ENCODE measurements at places on chromosomes 4 and X.

DNA sequence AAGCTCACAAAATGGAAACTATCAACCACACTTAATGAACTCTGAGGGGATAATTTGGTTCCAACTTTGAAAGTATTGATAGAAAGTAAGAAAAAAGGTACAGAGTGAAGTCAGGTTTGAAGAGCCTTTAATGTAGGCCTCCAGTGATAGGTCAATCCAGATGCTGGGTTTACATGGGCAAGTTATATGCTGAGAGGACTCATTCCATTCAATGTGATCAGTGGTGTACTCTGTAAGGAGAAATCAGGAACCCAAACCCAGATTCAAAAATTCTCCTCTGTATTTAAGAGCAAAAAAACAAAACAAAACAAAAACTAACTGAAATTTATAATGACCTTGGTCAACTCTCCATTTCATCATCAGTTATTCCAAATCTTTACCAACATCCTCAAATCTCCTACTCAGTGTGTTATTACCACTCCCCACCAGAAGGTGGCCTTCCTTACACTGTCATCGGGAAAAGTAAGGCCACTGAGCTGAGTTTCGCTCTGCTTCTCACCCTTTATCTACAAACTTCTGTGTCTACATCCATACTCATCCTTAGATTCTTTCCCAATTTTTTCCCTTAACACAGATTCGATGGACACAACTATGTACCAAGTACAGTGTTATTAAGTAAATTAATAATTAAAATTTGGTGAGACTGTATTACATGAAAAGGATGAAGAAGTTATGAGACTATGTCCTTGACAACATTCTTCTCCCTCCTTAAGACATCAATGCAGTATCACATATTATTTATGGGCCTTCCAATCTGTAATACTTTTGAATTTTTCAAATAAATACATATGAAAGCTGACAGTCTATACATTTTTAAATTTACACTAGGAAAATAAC lies 88.3 kb downstream of the ZAR1 start:
- peak; percentile 64 for DNase-seq

- no peak for DNase-seq
These were observed 153.7 kb downstream of the FBXW7 start for GRCh38 chr4:152382057-152382785.

DNA sequence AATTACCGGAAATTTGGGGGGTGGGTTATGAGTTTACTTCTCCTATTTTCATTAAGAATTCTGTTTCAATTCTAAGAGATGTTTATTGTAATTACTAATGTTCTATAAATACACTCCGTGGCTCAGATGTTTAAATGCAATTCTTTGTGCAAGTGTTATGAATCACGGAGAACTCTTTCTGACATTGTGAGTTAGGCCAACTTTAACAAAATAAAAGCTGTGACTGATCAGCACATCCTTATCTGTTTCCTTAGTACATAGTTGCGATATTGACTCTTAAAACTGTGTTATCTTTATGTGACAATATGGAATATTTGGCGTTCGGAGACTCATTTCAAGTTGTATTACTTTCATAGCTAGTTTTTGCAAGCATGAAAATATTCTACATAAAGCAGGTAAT lies 902 bp downstream of the KLHL4 start:
- DNase-seq: no peak

DNA sequence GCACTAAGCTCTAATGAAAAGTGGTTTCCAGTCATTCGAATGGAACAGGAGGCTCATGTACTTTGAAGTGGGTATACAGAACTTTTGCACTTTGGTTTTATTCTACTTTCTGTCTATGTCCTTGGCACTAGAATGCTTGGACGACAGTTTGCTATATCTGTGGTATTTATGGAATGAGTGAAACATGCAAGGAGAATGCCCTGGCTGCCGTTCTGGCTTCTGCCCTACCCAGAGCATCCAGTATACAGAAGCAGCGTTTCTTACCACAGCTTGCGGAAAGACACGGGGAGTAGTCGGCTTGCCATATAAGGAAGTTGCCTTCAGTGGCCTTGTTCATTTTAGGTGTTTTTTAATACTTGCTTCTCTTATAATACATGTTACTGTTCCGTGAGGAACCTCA lies 98.0 kb downstream of the TBL1X start:
- no peak for DNase-seq

GRCh38 chrX:68550193-68550592 lies 51.3 kb downstream of the YIPF6 start:
- DNase-seq: no peak

- no peak for DNase-seq
These were observed 44.7 kb downstream of the GPRASP3 start for GRCh38 chrX:102765217-102765616.
